ENCODE measurements at places on chromosomes 13 and 19.

- DNase-seq: no peak
These were observed 474 bp upstream of the IFT88 start for GRCh38 chr13:20566468-20566897.

DNA sequence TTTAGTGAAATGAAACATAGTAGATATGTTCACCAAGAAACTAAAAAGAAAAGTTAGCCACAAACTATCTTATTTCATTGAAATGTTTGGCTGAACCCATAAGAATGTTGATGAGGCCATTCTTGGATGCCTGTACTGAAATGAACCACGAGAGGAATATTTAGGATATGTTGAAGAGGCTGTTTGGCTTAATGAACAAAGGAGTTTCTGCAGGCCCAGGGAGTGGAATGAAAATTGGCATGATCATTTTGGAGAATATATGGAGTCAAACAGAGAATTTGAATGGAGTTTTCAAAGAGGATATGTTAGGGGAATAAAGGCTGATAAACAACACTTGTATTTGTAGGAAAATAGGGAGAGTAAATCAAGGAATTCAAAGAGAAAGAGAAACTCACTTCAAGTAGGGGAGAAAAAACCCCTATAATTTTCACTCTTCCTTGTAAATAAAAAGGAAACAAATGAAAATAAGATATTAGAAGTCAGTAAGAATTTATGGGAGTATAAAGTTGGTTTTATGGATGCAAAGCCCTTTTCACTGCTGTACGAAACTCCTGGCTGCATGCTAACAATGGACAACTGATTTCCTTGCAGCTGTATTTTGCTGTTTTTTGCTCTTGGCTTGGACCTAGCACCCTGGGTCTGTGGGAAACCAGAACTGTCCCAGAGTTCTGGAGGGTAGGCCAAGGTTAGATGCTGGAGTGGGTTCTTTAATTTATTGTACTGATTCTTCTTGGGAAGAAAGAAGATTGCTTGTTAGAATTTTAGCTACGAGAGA, 36.5 kb downstream of the KL start:
- no peak for DNase-seq

DNA sequence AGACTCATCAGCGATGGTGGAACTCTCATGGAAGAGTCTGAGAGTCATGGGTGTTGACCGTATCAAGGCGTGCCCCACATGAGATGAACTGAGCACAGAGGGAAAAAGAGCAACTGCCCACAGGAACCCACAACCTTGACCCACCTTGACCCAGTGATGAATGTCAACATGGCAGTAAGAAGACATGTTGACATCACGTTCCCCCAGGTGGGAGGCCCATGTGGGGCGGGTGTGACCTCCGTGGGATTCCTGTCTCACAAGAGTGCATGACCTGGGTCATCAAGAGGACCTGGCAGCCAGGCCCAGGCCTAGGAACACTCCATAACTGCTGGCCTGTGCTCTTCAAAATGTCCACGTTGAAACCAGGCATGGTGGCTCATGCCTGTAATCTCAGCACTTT, 45.8 kb downstream of the EPS15L1 start:
- DNase-seq: no peak

DNA sequence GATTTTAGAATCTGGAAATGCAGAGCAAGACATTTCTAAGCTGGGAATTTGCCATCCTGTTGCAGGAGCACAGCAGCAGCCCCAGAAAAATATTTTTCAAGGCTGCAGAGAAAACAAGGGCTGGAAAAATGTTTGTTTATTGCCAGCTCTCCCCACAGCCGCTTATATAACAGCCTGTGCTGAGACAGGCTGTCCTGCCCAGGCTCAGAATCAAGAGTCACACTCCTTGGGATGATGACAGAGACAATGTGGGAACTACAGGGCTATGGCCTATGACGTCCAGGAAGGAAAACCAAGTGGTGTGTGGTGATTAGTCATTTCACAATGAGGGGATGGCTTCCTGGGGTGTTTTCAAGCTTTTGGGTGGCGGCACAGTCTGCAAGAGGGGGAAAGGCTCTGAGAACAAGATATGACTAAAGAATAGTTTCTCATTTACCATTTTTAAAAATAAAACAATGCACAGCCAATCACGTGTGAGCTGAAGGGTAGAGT, 136.3 kb upstream of the SERP2 start:
- DNase-seq: no peak

- no peak for DNase-seq
These were observed 7.2 kb downstream of the KLC3 start for GRCh38 chr19:45347570-45348366.

DNA sequence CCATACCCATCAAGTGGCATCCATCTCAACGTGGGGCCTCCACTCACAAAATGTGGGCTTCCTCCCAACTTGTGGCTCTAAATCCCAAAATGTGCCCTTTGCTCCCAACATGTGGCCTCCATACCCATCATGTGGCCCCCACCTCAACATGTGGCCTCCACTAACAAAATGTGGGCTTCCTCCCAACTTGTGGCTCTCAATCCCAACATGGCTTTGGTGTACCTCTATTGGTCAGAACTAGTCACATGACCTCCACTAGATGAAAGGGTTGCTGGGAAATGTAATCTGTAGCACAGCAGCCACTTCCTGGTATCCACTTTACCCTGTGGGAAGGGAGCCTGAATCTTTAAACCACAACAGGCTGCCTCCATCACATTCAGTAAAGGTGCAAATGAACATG, 10.1 kb upstream of the ACER1 start:
- no peak for DNase-seq

DNA sequence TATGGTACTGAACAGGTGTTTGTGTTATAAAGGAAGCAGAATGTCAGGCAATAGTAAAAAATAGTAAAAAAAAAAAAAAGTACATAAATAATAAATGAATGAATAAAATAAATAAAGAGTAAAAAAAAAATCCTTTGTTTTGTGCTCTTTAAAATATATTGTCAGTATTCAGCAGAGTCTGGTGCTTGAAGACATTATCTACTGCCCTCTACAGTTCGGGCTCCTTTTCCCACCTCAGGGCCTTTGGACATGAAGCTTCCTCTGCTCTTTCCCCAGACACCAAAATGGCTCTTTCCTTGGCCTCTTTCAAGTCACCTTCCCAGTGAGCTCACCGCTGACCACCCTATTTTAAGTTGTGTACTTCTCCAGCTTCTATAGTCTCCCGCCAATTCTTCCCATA, 137.5 kb downstream of the TNFRSF19 start:
- peak; percentile 8 for DNase-seq

DNA sequence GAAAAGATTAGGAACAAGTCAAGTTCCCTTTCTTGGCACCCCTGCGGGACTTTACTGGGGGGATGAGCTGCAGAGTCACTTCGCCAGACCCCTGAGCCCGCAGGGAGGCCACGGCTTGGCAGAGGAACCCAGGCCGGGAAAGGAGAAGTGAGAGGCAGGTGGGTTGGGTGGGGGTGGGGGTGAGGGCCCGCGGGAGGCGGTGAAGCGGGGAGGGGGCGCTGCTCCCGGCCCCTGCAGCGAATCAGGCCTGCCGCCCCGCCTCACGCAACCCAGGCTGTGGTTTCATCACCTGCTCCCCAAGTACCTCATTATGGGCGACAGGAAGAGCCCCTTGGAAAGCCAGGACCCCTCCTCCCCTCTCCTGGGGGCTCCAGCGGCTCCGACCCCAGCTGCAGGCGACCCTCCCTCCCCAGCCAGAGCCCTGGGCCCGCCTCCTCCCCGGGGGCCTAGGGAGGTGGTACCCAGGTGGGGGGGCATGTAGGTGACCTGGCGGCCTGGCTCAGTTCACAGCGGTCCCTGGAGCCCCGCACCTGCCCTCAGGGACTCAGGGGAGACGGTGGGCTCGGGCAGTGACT, 9.5 kb downstream of the MEF2B start:
- DNase-seq: no peak

- no peak for DNase-seq
These were observed 118.3 kb downstream of the COL4A2 start for GRCh38 chr13:110425444-110425780.

GRCh38 chr19:53644061-53644816, 12.4 kb downstream of the DPRX start:
- DNase-seq: no peak

DNA sequence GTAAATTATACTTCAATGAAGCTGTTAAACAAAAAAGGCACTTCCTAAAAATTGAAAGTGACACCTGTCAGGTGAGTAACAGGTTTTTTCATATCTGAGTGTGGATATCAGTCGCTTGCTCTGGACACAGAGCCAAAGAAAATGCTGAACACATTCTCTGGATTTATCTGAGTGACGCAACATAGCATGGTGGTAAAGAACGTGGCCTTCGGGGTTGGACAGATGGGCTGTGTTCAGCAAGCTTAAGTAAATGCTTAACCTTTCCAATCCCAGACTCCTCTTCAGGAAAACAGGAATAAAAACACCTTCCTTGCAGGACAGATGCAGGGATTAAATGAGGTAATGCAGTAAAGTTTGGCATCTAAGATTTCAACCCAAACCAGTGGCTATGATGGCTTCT, 132.0 kb downstream of the FOXO1 start:
- DNase-seq: no peak

GRCh38 chr13:53311561-53311960, 282.9 kb downstream of the OLFM4 start:
- no peak for DNase-seq

DNA sequence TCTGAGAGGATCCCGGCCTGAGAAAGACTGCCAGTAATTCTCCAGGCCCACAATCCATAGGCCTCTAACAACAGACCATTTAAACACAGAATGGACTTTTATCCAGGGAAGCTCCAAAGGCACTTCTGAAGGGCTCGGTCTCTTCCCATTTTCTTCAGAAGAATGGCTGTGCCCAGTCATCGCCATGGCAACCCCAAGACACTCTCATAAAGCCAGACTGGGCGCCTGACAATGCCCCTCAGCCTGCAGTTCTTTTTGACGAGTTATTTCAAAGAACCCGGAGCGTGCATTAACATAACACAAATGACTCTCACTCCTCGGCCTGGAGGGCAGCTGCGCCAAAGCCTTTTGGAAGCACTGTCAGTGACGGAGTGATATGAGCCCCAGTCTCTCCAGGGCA, 61.0 kb downstream of the RASA3 start:
- DNase-seq: no peak

GRCh38 chr13:51590971-51591627, 6.8 kb downstream of the WDFY2 start:
- DNase-seq: peak; percentile 9

DNA sequence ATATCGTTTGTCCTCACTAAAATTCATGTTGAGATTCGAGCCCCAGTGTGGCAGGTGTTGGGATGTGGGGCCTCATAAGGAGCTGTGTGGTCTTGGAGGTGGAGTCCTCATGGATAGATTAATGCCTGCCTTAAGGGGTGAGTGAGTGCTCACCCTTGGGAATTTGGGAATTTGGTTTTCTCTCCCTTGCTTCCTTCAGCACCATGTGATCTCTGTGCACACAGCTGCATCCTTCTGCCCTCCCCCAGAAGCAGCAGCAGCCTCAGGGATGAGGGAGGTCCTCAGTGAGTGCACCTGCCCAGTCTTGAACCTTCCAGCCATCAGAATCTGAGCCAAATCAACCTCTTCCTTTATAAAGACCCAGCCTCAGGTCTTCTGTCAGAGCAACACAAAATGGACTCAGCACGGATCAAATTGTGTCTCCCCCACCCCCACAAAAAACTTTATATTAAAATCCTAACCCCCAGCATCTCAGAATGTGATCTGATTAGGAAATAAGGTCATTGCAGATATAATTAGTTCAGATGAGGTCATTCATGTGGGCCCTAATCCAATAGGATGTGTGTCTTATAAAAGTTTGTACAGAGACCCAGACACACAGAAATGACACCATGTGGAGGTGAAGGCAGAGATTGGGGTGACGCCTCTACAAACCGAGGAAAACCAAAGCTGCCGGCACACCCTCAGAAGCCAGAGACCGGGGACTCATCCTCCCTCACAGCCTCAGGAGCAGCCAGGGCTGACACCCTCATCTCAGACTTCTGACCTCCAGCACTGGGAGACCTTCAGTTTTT, 12.9 kb downstream of the CYTH2 start:
- DNase-seq: peak; percentile 20

GRCh38 chr19:938233-938923, 12.5 kb downstream of the ARID3A start:
- no peak for DNase-seq

DNA sequence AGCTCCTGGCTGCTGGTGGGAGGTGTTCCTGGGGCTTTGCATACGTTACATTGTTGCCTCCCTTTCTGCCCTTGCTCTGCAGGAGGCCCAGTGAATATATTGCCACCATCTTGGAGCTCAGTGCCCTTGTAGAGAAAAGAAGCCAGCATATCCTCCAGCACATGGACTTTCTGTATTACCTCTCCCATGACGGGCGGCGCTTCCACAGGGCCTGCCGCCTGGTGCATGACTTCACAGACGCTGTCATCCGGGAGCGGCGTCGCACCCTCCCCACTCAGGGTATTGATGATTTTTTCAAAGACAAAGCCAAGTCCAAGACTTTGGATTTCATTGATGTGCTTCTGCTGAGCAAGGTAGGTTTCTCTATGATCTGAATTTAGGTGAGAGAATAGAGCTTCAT, 10.5 kb downstream of the CYP4F12 start:
- no peak for DNase-seq

DNA sequence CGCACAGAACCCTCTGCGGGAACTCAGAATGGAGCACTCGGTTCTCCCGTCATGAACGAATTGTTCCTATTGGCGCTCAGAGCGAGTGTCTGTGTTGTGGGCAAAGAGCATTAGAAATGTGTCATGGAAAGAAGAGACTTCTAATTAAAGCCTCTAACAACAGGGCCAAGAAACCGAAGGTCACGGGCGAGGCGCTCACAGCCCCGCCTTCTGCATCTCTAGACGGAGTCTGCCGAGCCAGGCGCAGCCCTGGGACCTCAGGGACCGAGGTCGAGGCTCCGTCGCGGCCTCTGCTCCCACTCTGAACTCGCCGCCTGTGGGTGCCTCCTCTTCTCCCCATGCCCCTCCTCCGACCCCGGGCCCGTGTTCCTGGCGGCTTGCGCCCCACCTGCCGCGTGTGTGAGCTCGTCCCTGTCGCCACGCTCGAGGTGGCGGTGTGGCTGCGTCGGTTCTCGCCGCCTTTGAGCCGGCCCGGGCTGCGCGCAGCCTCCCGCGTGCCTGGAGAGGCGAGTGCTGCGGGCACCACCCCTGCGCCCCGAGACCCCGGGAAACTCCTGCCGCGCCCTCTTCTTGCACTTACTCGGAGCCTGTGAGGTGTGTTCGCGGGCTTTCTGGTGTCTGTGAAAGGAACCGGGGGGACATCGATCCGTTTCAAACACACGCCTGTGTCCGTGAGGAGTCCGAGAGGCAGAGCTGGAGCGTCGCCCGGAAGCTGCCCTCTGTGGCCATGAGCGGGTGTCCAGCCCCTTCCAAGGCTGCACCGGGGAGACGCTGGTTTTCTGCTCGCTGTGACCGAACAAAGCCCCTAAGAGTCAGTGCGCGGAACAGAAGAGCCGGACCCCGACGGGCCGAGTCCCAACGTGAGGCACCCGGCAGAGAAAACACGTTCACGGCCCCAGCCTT, 45.4 kb upstream of the SPACA7 start:
- no peak for DNase-seq
